ENCODE measurements at places on chromosomes 2 and 18.
A peak's percentile ranks its signal among the peaks of the same experiment; 100 is the strongest.

GRCh38 chr18:38923540-38923939 is 1357.9 kb upstream of the CELF4 start:
- no peak for DNase-seq

- DNase-seq = no peak
These were observed 25.2 kb upstream of the REL start for GRCh38 chr2:60855989-60856669.

GRCh38 chr2:33484042-33484621 is 7.7 kb downstream of the RASGRP3 start:
- no peak for DNase-seq

DNA sequence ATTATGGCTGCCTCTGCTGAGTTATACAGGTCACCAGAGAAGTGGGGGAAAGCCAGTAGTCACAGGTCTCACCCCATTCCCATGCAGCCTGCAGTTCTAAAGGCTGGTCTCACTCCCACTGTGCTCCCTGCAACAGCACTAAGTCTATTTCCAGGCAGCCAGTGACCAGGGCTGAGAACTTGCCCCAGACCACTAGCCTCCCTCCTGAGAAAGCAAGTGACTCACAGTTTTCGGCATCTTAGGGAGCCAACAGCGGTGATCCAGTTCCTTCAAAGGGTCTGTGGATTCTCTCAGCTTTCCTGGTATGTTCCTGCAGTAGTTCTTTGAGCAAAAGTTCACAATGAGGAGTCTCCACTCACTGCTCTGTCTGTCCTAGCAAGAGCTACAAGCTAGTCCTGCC is 329.6 kb upstream of the MAP2 start:
- DNase-seq = peak; percentile 56

DNA sequence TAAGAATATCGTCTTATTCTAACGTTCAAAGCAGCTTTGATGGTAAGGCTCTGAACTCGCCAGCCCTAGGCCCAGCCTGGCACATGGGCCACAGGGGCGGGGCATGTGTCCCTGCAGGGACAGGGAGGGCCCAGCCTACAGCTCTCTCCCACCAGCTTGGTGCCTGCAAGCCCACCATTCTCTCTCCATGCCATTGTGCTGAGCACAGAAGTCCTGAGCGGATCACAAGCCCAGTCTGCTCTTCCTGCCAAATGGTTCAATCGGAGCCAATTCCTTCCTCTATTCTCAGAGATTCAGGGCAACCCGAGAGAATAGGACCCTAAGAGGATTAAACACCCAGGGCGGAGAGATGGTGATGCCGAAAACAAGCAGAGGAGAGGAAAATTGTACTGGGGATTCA is 50.3 kb upstream of the APCDD1 start:
- DNase-seq = no peak

GRCh38 chr2:173705656-173706055 is 259.5 kb downstream of the SP3 start:
- DNase-seq = no peak

DNA sequence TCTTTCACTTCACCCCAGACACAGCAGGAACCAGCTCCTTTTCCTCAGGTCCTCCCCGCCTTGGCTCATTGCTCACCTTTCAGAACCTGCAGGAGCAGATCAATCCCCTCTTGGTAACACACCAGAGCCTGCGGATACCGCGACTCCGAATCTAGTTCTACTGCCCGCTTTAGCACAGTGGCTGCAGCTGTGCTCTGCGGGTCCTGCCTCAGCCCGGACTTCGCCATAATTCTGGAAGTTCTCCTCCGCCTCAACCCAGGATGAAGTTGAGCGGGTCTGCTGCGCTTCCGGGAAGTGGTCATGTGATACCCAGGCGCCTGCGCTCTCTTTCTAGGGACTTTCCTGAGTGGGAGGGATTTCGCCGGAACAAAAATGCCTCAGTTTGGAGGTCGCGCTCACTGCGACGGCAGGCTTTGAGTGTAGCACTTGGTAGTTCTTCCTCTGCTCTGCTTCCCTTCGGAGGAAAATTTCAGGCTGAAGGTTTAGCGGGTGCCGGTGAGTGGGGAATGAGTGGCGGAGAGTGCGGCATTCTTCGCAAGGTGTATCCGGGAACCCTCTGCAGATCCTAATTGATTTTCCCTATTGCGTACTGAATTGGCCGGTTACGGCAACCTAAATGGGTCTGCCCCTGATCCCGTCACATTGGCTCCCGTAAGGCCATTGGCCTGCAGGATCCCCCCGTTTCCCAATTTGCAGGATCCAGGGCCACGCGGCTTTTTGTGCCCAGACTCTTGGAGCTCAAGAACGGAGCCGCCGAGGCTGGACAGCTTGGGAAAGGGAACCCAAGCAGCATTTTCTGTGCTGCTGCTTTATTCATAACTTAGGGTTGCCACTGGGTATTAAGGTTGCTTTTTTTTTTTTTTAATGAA is at the start of the genes MITD1 and MRPL30:
TSS of gene MITD1 (minus strand) at position 304 of the 869 bp plus-strand sequence. CDS start at position 227, 77 bp downstream.
TSS of gene MRPL30 (plus strand) at position 430 of the 869 bp plus-strand sequence. CDS start 5,020 bp downstream, outside the sequence.
- peak; percentile 97 for DNase-seq

- no peak for DNase-seq
These were observed 36.8 kb upstream of the WIPF1 start for GRCh38 chr2:174634130-174635014.

DNA sequence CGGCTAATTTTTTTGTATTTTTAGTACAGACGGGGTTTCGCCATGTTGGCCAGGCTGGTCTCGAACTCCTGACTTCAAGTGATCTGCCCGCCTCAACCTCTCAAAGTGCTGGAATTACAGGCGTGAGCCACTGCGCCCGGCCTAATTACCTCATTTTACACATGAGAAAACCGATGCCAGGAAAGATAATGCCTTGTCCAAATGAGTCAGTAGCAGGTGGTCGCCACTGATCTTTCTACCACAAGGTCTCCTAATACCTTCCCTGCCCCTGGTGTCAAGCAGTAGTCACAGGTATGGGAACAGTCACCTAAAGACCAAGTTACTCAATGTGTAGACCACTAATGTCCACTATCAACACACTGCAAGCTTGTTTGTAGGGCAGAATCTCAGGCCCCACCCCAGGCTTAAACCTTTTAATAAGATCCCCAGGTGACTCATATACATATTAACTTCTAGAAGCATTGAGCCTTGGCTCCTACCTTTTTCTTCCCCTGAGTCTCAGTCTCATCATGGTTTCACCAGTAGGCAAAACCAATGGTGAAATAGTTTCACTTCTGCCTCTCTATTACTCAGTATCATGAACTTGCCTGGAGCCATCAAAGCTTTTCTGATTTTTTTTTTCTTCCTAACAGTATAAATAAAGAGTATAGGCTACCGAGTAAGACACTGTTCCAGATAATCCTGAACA is 6.9 kb upstream of the EPB41L5 start:
- DNase-seq = no peak
